T-cell (primary cell): ENCODE measurements at places on chromosomes 12 and 14.

GRCh38 chr12:25131270-25131669 lies 63.7 kb downstream of the DNAI7 start:
- DNase-seq, result no peak

DNA sequence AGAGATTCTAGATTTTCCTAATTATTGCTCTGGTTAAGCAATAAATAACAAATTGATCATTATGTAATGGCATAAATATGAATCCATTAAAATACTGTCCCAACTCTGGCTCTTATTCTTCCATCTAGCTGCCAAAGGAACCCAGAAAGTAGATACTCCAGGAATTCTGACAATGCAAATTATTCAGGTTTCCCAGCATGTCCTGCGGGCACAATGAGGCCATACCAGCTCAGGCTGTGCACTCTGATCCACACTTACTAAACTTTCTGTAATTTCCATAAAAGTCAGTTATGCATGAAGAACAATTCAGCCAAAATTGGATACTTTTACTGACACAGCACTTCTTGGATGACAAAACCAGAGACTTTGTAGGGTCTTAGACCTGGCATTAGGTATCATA lies 576.3 kb downstream of the KCNH5 start:
- no peak for DNase-seq

GRCh38 chr14:68637106-68638021 lies 155.5 kb downstream of the ZFP36L1 start:
- DNase-seq, result no peak

DNA sequence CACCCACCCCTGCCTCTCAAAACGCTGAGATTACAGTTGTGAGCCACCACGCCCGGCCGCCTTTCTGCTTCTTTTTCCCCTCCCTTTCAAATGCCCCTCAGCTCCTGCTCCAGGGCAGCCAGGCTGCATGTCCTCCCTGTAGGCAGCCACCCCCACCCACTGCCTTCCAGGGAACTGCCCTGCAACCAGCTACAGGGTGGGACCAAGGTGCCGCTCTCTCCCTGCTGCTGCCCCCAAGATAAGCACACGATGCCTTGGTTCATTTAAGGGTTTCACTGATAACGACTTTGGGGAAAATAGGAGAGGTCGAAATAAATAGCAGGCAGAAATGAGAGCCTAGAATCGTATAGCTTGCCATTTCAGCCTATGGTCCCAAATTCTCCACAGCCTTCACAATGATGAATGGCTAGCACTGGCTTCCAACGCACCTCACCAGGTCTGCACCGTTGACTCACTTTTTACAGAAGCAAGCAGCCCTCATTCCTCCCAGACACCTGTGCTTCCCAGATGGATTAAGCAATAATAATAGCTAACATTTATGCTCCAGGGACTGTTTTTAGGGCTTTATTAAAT lies 40.7 kb downstream of the ATG14 start:
- DNase-seq, result no peak

DNA sequence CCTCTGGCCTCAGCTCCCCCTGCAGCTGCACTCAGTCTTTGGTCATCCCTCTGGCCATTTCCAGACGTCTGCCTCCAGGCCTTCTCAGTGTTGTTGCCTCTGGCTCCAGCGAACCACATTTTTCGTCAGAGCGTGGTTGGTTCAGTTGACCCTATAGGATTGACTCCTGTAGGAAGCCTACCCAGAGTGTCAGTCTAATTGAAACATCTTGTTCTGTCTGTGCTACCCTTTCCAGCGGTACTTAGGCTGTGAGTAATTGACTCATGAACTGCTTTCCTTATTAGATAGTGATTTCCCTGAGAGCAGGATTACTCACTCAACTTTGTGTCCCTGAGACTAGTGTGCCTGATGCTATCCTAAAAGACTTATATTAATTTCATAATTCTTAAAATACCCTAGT lies 373.2 kb downstream of the ATP23 start:
- no peak for DNase-seq

- DNase-seq, result no peak
Observed at GRCh38 chr12:82870771-82871377, 184.2 kb downstream of the TMTC2 start.

GRCh38 chr12:32252199-32253073 lies 145.8 kb downstream of the BICD1 start:
- DNase-seq, result no peak

DNA sequence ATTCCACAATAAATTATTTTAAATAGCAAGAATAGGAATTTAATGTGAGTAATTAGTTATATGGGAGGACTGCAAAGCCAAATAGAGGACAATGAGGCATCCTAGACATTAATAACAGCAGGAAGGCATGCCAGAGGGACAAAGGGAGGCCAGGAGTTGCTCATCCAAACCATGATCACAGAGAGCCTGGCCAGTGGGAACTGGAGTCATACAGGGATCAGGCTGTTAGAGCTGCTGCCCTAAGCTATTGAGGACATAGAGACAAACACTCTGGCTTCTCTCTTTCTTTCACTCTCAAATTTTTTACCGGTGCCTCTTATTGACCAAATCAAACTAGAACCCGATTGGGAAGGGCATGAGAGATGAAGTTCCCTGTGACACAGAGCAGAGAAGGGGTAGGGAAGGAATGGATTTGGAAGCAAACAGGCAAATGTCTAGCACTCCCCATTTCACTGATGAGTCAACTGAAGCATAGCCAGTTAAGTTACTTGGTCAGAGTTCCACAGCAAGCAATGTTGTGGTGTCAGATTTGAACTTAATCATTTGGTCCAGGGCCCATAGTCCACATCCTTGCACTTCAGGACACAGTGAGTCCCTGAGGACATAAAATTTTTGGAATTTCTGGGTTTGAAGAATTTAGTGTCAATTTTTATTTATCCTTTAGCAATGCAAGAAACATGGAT lies 17.9 kb upstream of the CFAP54 start:
- DNase-seq, result no peak

GRCh38 chr14:73997108-73997943 lies 21.8 kb downstream of the ENTPD5 start:
- no peak for DNase-seq

GRCh38 chr14:49853572-49854375 lies 1.2 kb upstream of the NEMF start:
- peak; percentile 66 for DNase-seq

GRCh38 chr12:42686514-42687172 lies 97.1 kb upstream of the PRICKLE1 start:
- DNase-seq, result no peak

GRCh38 chr12:89346741-89347324 lies 5.5 kb downstream of the DUSP6 start:
- no peak for DNase-seq

DNA sequence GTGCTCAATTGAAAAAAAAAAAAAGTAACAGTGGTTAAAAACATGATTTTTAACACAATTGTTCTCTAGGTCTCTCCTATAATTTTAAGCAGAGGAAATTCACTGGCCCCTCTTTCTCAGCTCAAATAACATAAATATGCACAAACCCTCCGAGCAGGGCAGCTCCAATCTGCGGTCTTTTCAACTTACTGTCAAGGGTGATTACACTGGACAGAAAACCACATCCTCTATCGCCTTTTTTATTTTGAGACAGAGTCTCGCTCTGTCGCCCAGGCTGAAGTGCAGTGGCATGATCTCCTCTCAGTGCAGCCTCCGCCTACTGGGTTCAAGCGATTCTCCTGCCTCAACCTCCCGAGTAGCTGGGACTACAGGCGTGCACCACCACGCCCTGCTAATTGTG lies 16.5 kb upstream of the GABARAPL1 start:
- DNase-seq, result no peak

DNA sequence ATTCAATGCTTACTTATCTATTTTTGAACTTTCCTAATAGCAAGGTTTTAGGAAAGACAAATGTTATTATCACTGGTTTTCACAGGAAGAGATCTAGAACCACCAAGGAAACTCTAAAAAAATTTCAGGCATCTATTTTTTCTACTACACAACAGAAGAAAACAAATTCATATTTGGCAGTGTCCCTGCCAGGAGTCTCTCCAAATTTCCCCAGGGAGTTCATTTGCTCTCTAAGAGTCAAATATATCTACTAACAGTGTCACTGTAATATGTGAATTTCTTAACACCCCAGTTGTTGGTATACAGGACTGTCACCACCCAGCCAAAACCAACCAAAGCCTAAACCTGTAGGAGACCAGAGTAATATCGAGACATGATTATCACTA lies 83.4 kb downstream of the STXBP6 start:
- DNase-seq, result no peak

- no peak for DNase-seq
Observed at GRCh38 chr12:112018571-112019237, 5.5 kb downstream of the ERP29 start.

GRCh38 chr12:19761463-19761862 lies 322.2 kb downstream of the AEBP2 start:
- no peak for DNase-seq

GRCh38 chr12:67073336-67073735 lies 195.8 kb upstream of the CAND1 start:
- no peak for DNase-seq

- no peak for DNase-seq
Observed at GRCh38 chr12:43805149-43805859, 813 bp downstream of the TWF1 start.

DNA sequence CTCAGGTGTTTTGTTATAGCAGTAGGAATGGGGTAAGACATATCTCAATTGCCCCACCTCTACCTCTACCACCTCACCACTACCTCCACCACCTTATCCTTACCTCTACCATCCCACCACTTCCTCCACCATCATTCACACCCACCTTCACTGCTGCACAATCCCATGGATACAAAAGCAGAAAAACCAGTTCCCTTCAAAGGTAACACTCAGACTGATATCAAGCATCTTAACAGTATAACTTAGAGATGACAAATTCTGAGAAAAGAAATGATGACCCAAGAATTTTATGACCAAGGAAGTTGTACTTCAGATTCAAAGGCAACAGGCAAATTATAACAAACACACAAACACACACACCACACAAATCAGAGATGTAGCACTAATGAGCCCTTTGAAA lies 189.4 kb downstream of the NUAK1 start:
- no peak for DNase-seq

DNA sequence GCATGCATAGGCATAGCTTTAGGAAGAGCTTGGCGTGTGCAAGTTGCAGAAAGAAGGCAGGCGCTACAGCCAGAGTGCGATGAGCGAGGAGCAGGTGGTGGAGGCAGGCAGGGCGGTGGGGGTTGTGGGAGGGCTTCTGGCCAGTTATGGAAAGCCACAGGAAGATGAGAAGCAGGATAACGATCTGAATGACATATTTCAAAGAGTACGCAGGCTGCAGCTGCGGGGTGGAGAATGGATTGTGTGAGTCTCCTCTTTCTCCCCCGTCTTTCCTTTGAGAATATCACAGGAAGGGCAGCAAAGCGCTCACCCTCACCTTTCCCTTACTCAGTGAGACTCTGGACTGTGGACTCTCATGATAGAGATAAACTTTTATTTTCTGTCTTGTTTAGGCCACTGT lies 48.7 kb upstream of the PLXNC1 start:
- no peak for DNase-seq

GRCh38 chr12:118851891-118852290 lies 129.4 kb upstream of the SRRM4 start:
- no peak for DNase-seq

- DNase-seq, result no peak
Observed at GRCh38 chr12:107332743-107333142, 239.4 kb upstream of the CRY1 start.

DNA sequence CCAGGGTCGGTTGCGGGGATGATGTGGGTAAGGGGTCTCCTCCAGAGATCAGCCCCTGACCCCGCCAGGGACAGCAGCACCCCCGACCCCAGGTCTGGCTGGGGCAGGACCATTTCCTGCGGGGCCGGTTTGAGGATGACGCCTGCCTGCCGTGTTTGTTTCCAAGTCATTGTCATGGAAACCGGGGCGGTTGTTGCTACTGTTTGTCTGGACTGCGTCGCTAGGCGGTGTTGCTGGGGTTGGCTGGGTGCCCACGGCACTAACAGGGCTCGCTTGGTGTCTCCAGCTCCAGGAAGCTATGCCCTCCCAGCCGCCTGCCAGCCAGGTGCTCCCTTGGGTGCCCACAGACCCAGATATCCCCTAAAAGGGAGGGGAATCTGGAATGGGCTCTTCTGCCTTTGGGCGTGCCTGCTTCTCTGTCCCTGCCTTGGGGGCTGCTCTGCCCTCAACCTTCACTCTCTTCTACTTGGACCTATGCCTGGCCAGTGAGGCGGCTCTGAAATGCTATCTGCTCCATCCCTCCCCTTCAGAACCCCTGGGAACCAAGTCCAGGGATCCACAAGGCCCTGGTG lies 4.7 kb upstream of the CRIP1 start:
- peak; percentile 97 for DNase-seq

DNA sequence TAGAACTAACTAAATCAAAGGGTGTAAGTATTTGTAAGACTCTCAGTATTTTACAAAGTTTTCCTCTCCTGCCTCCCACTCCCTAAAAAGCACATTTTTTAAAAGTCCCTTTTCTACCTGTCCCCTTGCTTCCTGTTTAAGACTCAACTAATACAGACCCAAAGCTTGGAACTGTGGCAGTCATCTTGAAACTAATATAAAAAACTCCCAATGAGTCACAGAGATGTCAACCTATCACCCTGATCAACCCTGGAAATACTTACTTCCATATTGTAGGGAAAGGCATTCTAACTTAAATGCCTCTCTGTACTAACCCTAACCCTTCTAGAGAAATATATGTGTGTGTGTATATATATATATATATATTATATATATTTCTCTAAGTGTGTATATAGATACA lies 184.8 kb downstream of the SPTSSA start:
- no peak for DNase-seq

- no peak for DNase-seq
Observed at GRCh38 chr12:21800011-21800410, 25.5 kb upstream of the KCNJ8 start.

DNA sequence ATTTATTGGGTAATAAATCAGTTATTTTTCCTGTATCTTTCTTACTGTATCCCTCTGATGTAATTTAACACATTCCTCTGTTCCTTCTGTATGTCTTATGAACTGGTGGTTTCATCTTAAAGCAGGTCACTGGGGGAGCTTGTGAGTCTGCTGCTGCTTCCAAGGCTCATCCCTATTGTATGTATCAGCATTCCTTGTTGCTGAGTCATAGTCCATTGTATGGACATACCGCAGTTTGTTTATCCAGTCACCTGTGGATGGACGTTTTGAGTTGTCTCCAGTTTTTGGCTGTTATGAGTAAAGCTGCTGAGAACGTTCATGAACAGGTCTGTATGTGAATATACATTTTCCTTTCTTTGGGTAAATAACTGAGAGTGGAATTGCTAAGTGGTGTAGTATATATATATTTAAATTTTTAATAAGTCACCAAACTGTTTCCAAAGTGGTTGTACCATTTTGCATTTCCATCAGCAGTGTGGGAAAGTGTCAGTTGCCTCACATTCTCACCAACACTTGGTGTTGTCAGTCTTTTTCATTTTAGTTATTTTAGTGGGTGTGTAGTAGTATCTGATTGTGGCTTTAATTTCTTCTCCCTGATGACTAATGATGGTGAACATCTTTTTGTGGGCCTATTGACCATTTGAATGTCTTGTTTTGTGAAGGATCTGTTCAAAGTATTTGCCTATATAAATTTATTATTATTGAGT lies 82.7 kb downstream of the BEGAIN start:
- DNase-seq, result no peak
